ENCODE measurements at places on chromosomes 2 and 18. TPM values are rescaled to one million over a fixed set of nuclear protein-coding genes. Genes with fewer than 3 reads are reported as not detected.

DNA sequence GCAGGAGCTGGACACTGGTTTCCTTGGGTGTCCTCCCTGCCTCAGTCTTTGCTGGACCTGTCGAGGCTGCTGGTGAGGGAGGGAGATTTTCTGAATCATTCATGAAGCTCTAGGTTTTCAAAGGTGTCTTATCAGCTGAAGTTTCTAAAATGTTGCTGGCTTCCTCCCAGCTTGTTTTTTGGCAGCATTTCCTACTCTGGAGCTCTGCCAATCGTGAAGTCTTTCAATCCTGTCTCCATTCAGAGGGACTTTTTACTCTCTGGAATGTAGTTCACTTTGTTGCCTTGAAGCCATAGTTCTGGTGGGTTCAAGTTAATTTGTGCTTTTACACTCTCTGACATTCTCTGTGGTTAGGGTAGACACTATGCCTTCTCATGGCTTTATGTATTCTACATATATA lies 23.9 kb downstream of the SNTG2 start:
- H3K4me3 ChIP-seq: peak overlapping the region; percentile 35
- DNase-seq: no peak
- H3K36me3 ChIP-seq: no peaks in the 10 kb centered on the region
- H3K4me1 ChIP-seq: peaks cover 22% of the 10 kb centered on the region

DNA sequence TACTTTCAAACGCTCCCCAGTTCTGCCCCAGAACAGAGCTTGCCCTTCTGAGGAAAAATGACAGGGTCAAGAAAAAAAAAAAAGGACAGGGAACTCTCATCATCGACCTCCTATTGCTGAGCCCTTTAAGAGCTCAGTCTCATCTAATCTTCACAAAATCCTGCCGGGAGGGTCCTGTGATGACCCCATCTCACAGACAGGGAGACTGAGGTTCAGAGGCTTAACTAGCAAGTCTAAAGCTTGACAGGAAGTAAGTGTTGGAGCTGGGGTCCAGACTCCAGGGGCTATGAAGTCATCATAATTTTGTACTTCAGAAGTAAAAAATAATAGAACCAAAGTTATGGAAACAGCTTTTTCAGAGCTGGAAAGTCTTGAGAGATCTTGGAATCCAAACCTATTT lies 171.1 kb upstream of the MYCN start:
- no peak overlapping the region for H3K27ac ChIP-seq
- DNase-seq: no peak
- no peaks in the 10 kb centered on the region for H3K4me1 ChIP-seq
- no peak overlapping the region for H3K4me3 ChIP-seq

The GCKR gene
- total RNA-seq: not detected

DNA sequence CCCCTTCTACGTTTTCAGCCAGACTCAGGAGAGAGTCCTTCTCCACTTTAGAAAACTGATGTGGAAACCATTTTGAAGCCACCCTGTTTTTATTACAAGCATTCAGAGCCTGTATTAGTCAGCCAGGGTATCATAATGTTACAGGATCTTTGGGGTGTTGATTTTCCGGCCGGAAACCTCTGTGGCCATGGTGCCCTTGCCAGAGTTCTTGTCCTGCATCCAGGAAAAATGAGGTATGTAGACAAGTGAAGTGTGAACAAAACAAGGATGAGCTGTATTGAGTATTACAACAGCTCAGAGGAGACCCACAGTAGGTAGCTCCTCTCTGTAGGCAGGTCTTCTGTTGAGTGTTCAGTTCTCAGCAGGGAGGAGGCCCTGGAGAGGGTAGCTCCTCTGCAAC lies 241.0 kb upstream of the COPS8 start:
- H3K36me3 ChIP-seq: no peaks in the 10 kb centered on the region
- H3K4me1 ChIP-seq: no peaks in the 10 kb centered on the region
- no peaks in the 10 kb centered on the region for H3K27me3 ChIP-seq
- no peak overlapping the region for H3K4me3 ChIP-seq
- H3K27ac ChIP-seq: no peak overlapping the region
- no peak for DNase-seq

DNA sequence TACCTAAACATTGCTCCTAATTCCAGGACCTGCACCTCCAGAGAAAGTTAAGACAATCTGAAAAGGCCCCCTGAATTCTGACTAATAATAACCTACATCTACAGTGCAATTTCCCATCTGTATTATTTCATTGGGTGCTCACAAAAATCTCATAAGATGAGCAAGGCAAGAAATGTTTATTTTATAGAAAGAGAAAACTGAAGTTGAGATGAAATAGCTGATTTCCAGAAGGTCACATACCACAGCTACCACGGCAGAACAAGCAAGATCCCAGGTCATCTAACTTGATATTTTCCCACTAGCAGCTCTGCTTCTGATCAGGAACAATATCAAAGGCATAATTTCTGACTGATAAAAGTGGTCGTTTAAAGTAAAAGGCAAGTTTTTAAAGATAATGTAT lies 105.8 kb upstream of the COL5A2 start:
- H3K27me3 ChIP-seq: no peaks in the 10 kb centered on the region
- no peaks in the 10 kb centered on the region for H3K36me3 ChIP-seq
- no peaks in the 10 kb centered on the region for H3K4me1 ChIP-seq
- no peak for DNase-seq
- no peak overlapping the region for H3K4me3 ChIP-seq

GRCh38 chr2:127479219-127479825 lies 47.0 kb downstream of the IWS1 start:
- H3K36me3 ChIP-seq: peaks cover 20% of the 10 kb centered on the region
- no peaks in the 10 kb centered on the region for H3K27me3 ChIP-seq

The B4GALT6 gene
- 3.4 TPM for total RNA-seq

The CPO gene
- total RNA-seq: not detected

The IL36A gene
- total RNA-seq: not detected

The CLEC4F gene
- not detected for total RNA-seq

The LYG1 gene
- 1.0 TPM for total RNA-seq

DNA sequence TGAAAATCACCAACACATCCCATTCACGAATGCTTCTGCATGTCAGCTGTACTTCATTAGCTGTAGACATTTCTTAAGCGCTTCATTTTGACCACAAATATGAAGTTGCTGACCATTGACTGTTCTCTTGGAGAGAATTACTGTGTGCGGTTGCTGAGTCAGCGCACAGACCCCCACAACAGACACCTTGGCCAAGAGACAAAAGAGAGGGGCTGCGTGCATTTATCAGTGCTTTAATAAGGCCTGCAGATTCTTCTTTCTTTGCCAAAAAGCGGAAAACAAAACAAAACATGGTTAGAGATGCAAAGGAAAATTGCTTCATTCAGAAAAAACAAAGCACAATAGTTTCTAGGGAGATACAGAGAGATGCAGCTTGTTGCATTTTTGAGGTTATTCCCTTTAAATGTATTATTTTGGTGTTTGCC lies 174.7 kb downstream of the ACKR3 start:
- no peak for DNase-seq
- H3K27me3 ChIP-seq: no peaks in the 10 kb centered on the region
- no peak overlapping the region for H3K27ac ChIP-seq
- no peak overlapping the region for H3K4me3 ChIP-seq

DNA sequence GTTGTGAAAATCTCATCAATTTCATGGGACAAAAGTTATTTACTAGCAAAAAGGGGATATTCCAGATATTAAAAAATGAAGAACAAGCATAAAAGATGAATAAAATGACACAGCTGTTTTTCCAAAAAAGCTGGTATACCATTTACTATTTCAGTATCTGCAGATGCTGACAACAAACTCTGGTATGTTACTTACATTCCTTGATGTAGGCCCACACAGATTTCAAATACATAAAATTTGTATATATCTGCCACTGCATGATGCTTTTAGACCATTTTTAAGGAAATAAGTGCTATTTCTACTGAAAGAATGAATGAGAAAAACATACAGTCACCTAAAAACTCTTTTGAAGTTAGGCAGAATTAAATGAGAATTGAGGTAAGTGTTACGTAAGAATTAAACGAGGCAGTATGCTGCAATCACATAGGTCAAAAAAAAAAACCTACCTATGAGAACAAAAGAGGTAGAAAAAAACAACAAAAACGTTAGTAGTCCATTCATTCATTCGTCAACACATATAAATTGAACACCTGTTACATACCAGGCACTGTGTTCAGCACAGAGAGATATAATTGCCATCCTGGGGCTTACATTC lies 32.5 kb downstream of the ARL5A start:
- no peaks in the 10 kb centered on the region for H3K27me3 ChIP-seq
- no peaks in the 10 kb centered on the region for H3K4me1 ChIP-seq
- no peak for DNase-seq
- no peak overlapping the region for H3K27ac ChIP-seq
- peaks cover 5% of the 10 kb centered on the region for H3K36me3 ChIP-seq

The SOWAHC gene
- 0.11 TPM for total RNA-seq

The ANKRD23 gene
- total RNA-seq: 3.9 TPM

The CYP27A1 gene
- 1.2 TPM for total RNA-seq

The RUFY4 gene
- total RNA-seq: not detected

The ELOA2 gene
- total RNA-seq: not detected

GRCh38 chr18:62702259-62702658 lies 13.1 kb upstream of the PHLPP1 start:
- no peaks in the 10 kb centered on the region for H3K36me3 ChIP-seq
- no peaks in the 10 kb centered on the region for H3K27me3 ChIP-seq
- no peak overlapping the region for H3K4me3 ChIP-seq
- DNase-seq: no peak

GRCh38 chr2:72090271-72090720 lies 57.4 kb downstream of the CYP26B1 start:
- H3K27ac ChIP-seq: no peak overlapping the region
- H3K4me3 ChIP-seq: no peak overlapping the region

DNA sequence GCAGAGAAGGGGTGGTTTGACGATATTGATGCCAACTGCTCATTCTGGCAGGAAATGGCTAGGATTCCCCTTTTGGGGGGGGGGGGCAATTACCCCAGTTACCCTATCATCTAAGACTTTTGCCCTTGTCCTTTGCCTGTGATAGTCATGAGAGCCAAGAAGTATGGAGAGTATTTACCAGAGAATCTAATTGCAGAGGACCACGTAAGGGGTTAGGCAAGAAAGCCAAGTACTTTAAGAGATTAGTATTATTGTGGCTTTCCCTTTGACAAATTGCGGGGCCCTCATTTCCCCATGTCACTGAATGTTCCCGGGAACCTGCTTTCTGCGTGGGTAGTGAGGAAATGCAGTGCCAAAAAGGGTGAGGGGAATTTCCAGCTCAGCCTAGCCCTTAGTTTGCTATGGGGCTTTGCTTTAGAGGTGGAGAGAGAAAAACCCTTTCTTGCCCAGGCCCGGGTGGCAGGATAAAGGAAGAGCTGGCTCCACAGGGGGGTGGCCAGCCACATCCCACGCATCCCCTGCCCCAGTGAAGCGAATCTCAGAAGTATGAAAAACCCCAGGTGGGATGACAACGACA lies 1.5 kb downstream of the AQP4 start:
- H3K4me1 ChIP-seq: no peaks in the 10 kb centered on the region
- no peaks in the 10 kb centered on the region for H3K27me3 ChIP-seq
- H3K27ac ChIP-seq: no peak overlapping the region

GRCh38 chr2:234863043-234863934 lies 88.5 kb upstream of the SH3BP4 start:
- no peaks in the 10 kb centered on the region for H3K4me1 ChIP-seq
- no peak overlapping the region for H3K27ac ChIP-seq
- H3K36me3 ChIP-seq: no peaks in the 10 kb centered on the region
- DNase-seq: no peak

GRCh38 chr2:170215021-170215420 lies 37.1 kb downstream of the MYO3B start:
- no peaks in the 10 kb centered on the region for H3K27me3 ChIP-seq
- H3K27ac ChIP-seq: no peak overlapping the region
- no peak for DNase-seq
- no peaks in the 10 kb centered on the region for H3K36me3 ChIP-seq

DNA sequence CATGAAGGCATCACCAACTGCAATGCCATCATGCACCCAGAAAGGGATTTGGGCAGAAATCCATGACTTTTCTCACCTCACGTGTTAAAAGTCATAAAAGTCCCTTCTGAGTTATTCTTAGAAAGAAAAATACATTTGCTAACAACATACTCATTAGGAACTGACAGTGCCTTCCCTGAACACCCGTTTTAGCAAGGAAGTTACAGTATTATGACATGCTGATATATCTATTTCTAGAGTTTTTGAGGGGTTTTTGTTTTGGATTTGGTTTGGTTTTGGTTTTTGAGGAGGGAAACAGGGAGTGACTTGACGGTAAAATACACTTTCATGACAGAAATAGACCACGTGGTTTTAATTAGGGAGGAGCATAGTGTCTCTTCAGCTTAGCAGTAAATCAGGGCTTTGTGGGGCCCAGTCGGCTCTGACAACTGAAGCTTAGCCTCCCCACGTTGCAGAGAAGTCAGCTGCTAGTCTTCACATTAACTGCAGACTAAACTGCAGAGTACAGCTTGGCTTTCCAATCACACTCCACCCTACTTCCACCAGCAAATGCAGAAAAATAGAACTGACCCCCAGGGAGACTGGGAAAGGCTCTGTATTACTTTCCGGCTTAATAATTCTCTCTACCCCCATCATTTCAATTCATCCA lies 141.4 kb downstream of the FAM124B start:
- no peak for DNase-seq
- no peaks in the 10 kb centered on the region for H3K4me1 ChIP-seq
- H3K27ac ChIP-seq: no peak overlapping the region
- peaks cover 5% of the 10 kb centered on the region for H3K27me3 ChIP-seq
- H3K4me3 ChIP-seq: no peak overlapping the region
- no peaks in the 10 kb centered on the region for H3K36me3 ChIP-seq

DNA sequence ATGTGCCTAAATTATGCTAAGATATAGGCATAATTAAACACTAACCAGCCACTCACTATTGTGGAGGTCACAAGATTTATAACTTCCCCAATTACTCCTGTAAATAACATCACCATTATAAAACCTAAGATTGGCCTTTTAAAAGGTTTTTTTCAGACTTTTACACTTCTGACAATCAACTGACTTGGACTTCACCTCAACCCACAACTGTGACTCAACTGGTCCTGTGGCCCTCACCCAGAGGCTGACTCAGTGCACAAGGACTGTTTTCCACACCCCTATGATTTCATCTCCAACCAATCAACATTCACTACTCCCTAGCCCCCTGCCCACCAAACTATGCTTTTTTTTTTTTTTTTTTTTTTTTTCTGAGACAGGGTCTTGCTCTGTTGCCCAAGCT lies 11.6 kb downstream of the TTR start:
- no peaks in the 10 kb centered on the region for H3K4me1 ChIP-seq
- no peak for DNase-seq

- H3K4me3 ChIP-seq: no peak overlapping the region
- no peaks in the 10 kb centered on the region for H3K4me1 ChIP-seq
- H3K36me3 ChIP-seq: no peaks in the 10 kb centered on the region
- no peak overlapping the region for H3K27ac ChIP-seq
- no peaks in the 10 kb centered on the region for H3K27me3 ChIP-seq
- DNase-seq: no peak
These were observed 494.8 kb downstream of the CMPK2 start for GRCh38 chr2:6370753-6371551.

- H3K27ac ChIP-seq: no peak overlapping the region
- H3K4me3 ChIP-seq: no peak overlapping the region
- no peaks in the 10 kb centered on the region for H3K36me3 ChIP-seq
- H3K4me1 ChIP-seq: no peaks in the 10 kb centered on the region
- H3K27me3 ChIP-seq: no peaks in the 10 kb centered on the region
These were observed 12.5 kb downstream of the RASGRP3 start for GRCh38 chr2:33488715-33489540.

All from CD8-positive, alpha-beta memory T cell (primary cell).